Stimulated activated CD8-positive, alpha-beta memory T cell treated with anti-CD3 and anti-CD28 coated beads, Interleukin-2, amount 100 ng/mL, for 48 hours (primary cell): ENCODE measurements at places on chromosomes 4 and X.
A peak's percentile ranks its signal among the peaks of the same experiment; 100 is the strongest.

DNA sequence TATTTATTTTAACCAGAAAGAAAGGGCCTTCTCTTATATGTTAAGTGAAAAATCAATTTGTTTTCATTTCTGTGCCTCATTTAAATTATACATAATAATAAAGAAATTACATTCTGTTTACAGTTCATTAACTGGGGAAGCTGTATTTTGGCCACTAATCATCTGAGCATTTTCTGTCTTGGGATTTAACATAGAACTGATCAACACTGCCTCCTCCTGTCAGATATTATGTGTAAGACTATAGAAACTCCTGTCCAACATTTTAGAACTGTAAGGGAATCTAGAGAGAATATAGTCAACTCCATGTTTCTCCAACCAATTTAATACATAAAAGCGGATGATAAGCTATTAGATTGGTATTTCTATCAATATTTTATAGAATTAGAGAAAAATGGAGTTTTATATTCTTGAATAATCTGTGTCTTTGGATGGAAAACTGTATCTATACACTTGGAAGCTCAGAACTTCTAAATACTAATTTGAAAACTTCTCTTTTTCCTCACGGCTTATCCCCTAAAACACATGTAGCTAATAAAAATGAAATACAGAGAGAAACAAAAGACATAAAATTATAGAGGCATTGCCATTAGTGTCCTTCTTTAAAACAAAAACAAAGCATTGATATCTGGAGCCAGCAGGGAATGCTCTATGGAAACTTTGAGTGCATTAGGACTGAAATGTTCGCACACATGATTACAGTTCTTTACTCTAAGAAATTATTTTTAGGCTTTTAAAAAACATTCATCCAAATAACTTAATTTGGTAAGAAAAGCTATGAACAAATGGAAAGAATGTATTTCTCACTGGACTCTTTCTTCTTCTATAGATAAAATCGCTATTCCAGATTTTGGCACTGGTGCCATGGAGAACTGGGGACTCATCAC, 33.1 kb downstream of the ENPEP start:
- no peak for DNase-seq

GRCh38 chr4:124433044-124433443, 279.5 kb downstream of the ANKRD50 start:
- no peak for DNase-seq

DNA sequence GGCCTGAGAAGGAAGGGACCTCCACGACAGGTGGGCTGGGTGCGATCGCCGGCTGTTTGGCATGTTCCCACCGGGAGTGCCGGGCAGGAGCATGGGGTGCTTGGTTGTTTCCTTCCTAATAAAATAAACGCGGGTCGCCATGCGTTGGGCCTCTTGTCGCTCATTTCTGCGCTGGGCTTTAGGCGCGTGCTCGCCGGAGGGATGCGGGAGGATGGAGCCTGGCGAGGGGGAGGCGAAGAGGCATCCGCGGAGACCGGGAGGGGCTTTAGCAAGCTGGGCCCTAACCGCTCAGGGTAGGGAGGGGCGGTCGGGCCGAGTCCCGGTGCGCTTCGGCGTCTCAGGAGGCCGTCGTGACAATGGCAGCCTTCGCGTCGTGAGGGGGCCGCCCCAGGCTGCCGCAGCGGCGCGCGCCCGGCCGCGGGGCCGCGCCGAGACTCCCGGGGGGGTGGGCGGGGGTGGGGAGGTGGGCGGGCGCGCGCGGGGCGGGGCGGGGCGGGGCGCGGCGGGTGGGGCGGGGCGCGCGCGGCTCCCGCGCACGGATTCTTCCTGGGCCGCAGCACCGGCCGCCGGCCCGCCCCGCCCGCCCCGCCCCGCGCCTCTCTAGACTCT, 476 bp upstream of the GDI1 start:
- DNase-seq, result peak; percentile 28

GRCh38 chrX:34764852-34765361, 107.8 kb upstream of the TMEM47 start:
- no peak for DNase-seq

- DNase-seq, result no peak
Measured at GRCh38 chrX:39605183-39605582, 492.6 kb downstream of the BCOR start.

GRCh38 chr4:122377352-122377751, 1.5 kb upstream of the ADAD1 start:
- no peak for DNase-seq

DNA sequence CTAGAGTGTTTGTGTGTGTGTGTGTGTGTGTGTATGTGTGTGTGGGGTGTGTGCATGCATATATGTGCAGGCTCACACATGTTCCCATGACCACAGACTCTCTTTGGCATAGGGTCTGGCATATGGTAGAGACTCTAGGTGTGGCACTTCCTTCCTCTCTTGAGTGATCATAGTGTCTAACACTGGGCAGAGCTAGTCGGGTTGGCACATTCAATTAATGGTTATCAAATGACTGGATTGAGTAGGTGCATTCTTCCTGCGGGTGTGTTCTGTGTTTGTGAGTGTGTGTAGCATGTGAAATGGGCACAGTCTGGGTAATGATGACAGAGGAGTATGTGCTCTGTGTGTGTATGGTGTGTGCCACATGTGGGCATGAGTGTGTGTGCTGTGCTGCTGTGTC, 106.5 kb downstream of the EFNB1 start:
- DNase-seq, result no peak

GRCh38 chr4:952881-953573, 20.3 kb downstream of the DGKQ start:
- DNase-seq, result no peak

- DNase-seq, result no peak
Measured at GRCh38 chr4:8694226-8694625, 101.7 kb downstream of the CPZ start.

DNA sequence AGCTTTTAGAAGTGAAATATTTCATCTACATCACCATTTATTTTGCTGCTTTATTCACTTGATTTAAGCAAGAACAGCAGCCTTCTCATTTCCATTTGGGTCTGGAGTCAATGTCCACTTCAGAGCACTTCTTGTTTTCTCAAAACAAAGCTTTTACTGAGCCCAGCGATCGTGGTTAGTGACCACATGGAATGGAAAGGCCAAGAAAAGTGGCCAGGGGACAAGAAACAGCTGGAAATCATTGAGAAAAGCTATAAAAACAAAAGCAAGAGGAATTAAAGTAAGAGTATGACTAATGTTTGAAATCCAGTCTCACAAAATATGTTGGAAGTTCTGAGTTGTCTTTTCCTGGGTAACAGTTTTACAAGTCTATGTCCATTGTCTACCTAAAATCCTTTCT, 328.4 kb upstream of the INTU start:
- no peak for DNase-seq

- DNase-seq, result no peak
Measured at GRCh38 chr4:128285085-128285997, 2.3 kb downstream of the PGRMC2 start.

DNA sequence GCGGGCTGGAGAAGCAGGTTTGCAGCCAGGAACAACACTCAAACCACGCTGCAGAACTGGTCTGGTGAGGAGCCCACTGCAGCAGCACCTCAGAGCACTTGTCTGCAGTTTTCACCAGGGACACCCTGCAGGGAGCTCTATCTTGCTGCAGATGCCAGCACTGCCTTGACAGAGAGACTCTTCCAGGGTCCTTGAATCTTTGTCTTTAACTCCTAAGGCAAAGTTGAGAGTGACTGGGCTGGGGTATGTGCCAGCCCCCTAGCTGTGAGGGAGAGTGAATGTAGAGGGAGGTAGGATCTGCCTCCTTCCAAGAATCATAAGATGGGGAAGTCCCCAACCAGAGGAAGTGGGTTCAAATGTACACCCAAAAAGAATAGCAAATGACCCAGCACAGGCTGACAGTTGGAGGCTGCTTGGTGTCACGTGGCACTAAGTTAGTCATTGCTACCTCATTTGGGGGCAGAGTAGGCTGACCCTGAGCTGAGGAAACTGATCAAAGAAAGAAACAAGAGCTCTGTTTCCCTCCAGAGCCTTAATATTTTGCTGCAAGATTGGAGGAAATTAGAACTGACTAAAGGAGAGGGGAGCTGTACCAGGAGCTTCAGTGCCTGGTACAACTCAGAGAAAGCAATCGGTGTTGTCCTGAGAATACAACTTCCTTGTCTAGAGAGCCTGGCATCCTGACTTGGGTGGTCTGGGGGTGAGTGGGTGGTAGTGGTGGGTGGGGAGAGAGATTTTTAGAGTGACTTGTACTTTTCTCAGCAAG, 28.2 kb upstream of the HUWE1 start:
- DNase-seq, result peak; percentile 39

GRCh38 chr4:142846729-142847596, 862 bp upstream of the INPP4B start:
- DNase-seq, result peak; percentile 35

DNA sequence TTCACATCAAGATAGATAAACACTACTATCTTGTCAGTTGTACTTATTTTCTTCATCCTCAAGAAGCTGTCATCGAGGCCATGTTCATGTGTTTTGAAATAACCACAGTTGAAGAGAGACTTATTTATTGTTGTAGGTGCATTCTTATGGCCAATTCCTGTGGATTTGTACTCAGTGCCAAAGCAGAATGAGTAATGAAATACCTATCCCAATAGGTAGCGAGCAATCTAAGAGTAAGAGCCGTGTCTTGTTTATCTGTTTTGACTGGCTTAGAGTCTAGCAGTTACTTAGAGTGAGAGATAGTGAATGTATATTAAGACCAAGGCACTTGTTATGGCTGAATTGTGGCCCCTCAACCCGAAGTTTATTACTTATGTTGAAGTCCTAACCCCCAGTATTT, 631.0 kb upstream of the SPANXN1 start:
- no peak for DNase-seq

DNA sequence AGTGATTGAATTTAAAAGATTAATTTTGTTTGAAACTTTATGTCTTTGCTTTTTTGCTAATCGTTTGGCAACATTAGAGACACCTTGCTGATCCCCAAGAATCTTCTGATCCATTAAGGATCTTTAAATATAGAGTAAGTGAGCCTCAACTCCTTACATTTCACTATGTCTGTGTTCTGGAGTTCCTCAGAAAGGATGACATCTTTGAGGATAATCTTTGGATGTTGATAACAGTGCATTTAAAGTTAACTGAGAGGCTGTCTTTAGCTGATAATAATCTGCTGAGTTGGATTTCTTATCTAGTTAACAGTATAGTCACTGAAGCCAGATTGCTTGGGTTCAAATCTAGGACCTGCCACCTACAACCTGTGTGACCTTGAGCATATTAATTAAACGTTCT, 221.6 kb upstream of the EMCN start:
- no peak for DNase-seq

DNA sequence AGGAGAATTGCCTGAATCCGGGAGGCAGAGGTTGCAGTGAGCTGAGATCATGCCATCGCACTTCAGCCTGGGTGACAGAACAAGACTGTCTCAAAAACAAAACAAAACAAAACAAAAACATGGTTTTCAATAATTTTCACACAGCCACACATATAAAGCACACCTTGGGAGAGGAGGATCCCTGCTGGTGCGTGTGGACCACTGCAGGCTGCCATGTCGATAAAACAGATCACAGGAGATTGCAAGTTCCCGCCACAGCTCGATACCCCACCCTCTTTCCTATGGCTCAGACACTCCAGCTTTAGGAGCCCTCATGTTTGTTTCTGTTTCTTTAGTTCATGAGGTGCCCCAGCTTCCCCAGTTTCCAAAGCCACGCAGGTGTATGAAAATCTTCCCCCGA, 31.3 kb upstream of the CLDN24 start:
- no peak for DNase-seq

DNA sequence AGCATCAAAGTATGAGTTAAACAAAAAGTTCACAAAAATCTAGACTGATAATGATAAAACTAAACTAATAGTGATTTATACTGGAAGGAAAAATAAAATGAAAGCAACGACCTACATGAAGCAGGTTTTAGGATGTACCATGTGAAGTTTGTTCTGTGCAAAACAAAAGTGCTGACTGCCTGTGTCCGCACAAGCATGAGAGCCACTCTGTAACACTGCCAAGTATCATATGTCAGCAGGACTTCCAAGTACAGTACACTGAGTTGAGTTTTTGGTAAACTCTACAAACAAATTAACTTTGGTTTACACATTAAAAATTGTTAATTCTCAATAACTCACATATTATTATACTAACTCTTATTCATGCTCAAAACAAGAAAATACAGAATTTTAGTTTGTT, 459.0 kb downstream of the PDGFC start:
- DNase-seq, result no peak

- no peak for DNase-seq
Measured at GRCh38 chr4:114613560-114613959, 15.0 kb downstream of the UGT8 start.

DNA sequence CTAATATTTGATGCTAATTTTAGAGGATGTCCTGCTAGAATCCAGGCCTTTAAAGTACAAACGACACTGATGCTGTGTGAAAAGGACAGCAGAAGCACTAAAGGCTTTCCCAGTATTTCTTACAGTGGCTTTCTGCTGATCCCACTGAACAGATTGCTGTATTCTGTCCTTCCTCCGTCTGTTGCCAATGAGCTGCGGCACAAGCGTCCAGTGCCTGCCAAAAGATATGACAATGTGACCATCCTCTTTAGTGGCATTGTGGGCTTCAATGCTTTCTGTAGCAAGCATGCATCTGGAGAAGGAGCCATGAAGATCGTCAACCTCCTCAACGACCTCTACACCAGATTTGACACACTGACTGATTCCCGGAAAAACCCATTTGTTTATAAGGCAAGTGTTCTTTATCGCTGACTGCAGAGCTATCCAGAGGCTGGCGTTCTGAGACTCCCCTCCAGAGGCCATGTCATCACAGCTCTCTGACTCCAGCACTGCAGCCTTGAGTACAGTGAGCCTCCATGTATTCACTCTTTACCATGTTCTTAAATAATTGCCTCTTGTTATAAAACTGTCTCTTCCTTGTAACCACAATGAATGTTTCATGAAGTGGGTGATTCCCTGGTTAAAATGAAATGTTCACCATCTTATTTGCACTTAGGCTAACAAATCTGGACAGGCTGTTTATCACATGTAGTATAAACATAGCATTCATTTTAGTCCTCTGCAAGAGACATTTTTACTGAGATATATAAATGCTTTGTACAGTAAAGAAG, 43.6 kb downstream of the GUCY1B1 start:
- no peak for DNase-seq

- DNase-seq, result no peak
Measured at GRCh38 chrX:112163906-112164305, 81.3 kb upstream of the TRPC5 start.

DNA sequence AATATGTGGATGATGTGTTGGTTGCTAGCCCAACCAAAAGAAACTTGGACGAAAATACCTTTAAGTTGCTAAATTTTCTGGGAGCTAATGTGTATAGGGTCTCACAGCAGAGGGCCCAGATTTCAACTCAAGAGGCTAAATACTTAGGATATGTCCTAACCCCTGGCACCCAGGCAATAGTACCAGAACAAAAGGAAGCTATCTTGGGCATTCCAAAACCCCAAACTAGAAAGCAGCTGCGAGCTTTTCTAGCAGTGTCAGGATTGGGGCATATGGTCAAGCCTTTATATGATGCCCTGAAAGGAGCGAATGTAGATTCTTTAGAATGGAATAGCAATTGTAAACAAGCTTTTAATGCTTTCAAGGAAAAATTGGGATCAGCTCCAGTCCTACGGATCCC, 10.6 kb downstream of the CXCL2 start:
- no peak for DNase-seq

GRCh38 chr4:52126226-52126625, 75.1 kb downstream of the SPATA18 start:
- DNase-seq, result no peak

- no peak for DNase-seq
Measured at GRCh38 chr4:6855692-6856297, 53.8 kb upstream of the TBC1D14 start.
